MCF 10A (cell line): ENCODE measurements at places on chromosomes 2 and 18. TPM values are rescaled to one million over a fixed set of nuclear protein-coding genes. Genes with fewer than 3 reads are reported as not detected.

B3GNT7 gene
- not detected in 2 replicates for total RNA-seq

MTERF4 gene
- total RNA-seq, result 29.9 and 34.3 TPM in 2 replicates

HEATR5B gene
- total RNA-seq, result 14.5 and 14.8 TPM in 2 replicates

CHMP3 gene
- 123 and 131 TPM in 2 replicates for total RNA-seq

KLF7 gene
- total RNA-seq, result 40.1 and 51.8 TPM in 2 replicates

CKAP2L gene
- total RNA-seq, result 14.7 and 21.6 TPM in 2 replicates

NGEF gene
- total RNA-seq, result 2.7 and 7.4 TPM in 2 replicates

DPP10 gene
- not detected in 2 replicates for total RNA-seq

OSR1 gene
- total RNA-seq, result 0.61 and 1.3 TPM in 2 replicates

ENOSF1 gene
- total RNA-seq, result 106 and 111 TPM in 2 replicates

FAM110C gene
- 8.3 and 10.3 TPM in 2 replicates for total RNA-seq

NIF3L1 gene
- 19.3 and 26.1 TPM in 2 replicates for total RNA-seq

TMEM178A gene
- total RNA-seq, result 0.66 and 0.86 TPM in 2 replicates

HOXD1 gene
- not detected in 2 replicates for total RNA-seq

CRYGD gene
- total RNA-seq, result not detected in 2 replicates

PLB1 gene
- total RNA-seq, result 0.91 and 1.8 TPM in 2 replicates

IL36G gene
- total RNA-seq, result not detected in 2 replicates

CMPK2 gene
- total RNA-seq, result 0.40 TPM in 1 of 2 replicates, not detected in the other

GALNT13 gene
- 0.44 and 0.54 TPM in 2 replicates for total RNA-seq

SERPINB4 gene
- total RNA-seq, result not detected in 2 replicates

SLC20A1 gene
- total RNA-seq, result 242 and 295 TPM in 2 replicates

TNFRSF11A gene
- 2.3 and 3.0 TPM in 2 replicates for total RNA-seq

ACTG2 gene
- total RNA-seq, result not detected in 2 replicates

REG3G gene
- total RNA-seq, result not detected in 2 replicates

UGT1A3 gene
- total RNA-seq, result not detected in 2 replicates

ALLC gene
- not detected in 2 replicates for total RNA-seq

RNF144A gene
- 0.21 and 0.47 TPM in 2 replicates for total RNA-seq

LHCGR gene
- total RNA-seq, result not detected in 2 replicates

TRABD2A gene
- 17.3 and 20.0 TPM in 2 replicates for total RNA-seq

ASPRV1 gene
- total RNA-seq, result 0.20 and 0.23 TPM in 2 replicates

MC5R gene
- not detected in 2 replicates for total RNA-seq

VSNL1 gene
- total RNA-seq, result 1.3 and 2.4 TPM in 2 replicates

PROC gene
- total RNA-seq, result not detected in 2 replicates

GBX2 gene
- not detected in 2 replicates for total RNA-seq

PFN4 gene
- total RNA-seq, result 1.8 and 2.6 TPM in 2 replicates

SYT4 gene
- not detected in 2 replicates for total RNA-seq

PLEKHA3 gene
- total RNA-seq, result 29.8 and 43.4 TPM in 2 replicates

GAL3ST2 gene
- 0.37 TPM in 1 of 2 replicates, not detected in the other for total RNA-seq

SPR gene
- 12.9 and 18.1 TPM in 2 replicates for total RNA-seq

FLACC1 gene
- 0.74 and 1.1 TPM in 2 replicates for total RNA-seq

APOB gene
- 0.05 TPM in 1 of 2 replicates, not detected in the other for total RNA-seq
